ENCODE measurements at places on chromosomes 16 and 17. TPM values are rescaled to one million over a fixed set of nuclear protein-coding genes. Genes with fewer than 3 reads are reported as not detected.
A peak's percentile ranks its signal among the peaks of the same experiment; 100 is the strongest.

- H3K27ac ChIP-seq = no peak overlapping the region
- H3K36me3 ChIP-seq = no peaks in the 10 kb centered on the region
- no peaks in the 10 kb centered on the region for H3K4me1 ChIP-seq
- H3K4me3 ChIP-seq = no peak overlapping the region
- no peaks in the 10 kb centered on the region for H3K27me3 ChIP-seq
- DNase-seq = no peak
Measured at GRCh38 chr17:58829172-58829637, 73.6 kb downstream of the PPM1E start.

- H3K4me3 ChIP-seq = peak overlapping the region; percentile 65
- H3K4me1 ChIP-seq = peaks cover 23% of the 10 kb centered on the region
- peak; percentile 54 for DNase-seq
- no peaks in the 10 kb centered on the region for H3K36me3 ChIP-seq
Measured at GRCh38 chr17:57956291-57957119, 1.3 kb upstream of the CUEDC1 start.

DNA sequence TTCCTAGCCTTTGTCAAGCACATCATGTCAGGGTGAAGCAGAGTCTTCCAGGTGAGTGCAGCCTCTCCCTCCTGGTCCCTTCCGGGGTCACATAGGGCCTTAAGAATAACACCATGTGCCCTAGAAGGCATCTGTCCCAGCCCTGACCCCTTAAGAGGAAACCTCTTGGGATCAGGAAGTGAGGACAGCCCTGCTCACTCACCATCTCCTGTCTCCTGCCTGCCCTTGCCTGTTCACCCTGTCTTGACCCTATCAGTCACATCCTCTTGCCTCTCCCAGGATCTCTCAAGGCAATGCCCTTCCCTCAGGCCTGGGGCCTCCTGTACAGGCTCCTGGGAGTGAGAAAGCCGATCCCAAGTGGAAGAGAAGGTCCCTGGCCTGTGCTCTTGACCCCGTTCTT is 13.9 kb downstream of the MYL4 start:
- DNase-seq = no peak
- no peak overlapping the region for H3K4me3 ChIP-seq
- H3K27me3 ChIP-seq = no peaks in the 10 kb centered on the region
- peaks cover 4% of the 10 kb centered on the region for H3K4me1 ChIP-seq
- H3K27ac ChIP-seq = no peak overlapping the region
- no peaks in the 10 kb centered on the region for H3K36me3 ChIP-seq

- no peaks in the 10 kb centered on the region for H3K36me3 ChIP-seq
- peaks cover 25% of the 10 kb centered on the region for H3K27me3 ChIP-seq
- H3K4me3 ChIP-seq = no peak overlapping the region
- H3K4me1 ChIP-seq = peaks cover 14% of the 10 kb centered on the region
- DNase-seq = no peak
Measured at GRCh38 chr17:68288804-68289203, 2.1 kb downstream of the SLC16A6 start.

DNA sequence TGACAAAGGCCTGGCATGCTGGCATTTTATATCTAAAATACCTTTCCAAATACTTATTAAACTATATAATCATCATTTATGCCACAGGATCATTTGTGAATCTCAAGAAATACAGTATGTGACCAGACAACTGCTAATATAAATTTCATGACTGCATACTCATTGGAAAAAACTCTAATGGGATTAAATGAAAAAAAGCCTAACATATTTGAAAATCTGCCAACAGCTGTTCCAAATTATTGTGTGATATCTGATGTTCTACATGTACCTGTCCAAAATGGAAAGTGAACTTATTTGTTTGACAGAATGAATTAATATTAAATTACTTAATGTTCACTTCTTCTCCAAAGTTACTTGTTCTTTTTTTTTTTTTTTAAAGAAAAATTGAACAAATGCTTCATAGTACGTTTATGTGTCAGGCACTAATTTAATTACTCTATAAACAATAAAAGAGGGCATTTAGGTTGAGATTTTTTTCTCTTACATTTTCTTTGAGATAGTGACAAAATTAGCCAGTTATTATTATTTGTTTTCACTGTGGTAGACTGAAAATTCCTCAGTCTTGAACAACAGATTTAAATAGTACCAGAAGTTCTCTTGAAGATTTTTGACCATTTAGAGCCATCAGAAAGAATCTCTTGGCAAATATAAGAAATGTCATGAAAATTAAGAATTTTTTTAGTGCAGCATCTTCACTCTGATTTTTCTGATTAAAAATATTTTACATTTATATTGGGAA is 114.0 kb downstream of the FTO start:
- H3K4me1 ChIP-seq = no peaks in the 10 kb centered on the region
- H3K4me3 ChIP-seq = no peak overlapping the region
- DNase-seq = no peak

DNA sequence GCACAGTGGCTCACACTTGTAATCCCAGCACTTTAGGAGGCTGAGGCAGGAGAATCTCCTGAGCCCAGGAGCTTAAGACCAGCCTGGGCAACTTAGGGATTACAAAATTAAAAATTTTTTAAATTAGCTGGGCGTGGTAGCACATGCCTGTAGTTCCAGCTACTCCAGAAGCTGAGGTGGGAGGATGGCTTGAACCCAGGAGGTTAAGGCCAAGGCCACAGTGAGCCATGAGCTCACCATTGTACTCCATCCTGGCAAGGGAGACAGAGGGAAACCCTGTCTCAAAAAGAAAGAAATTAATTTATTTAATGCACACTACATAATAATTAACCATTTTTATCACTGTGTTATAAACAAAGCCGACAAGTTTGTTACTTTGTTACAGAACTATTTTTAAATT is 131.1 kb upstream of the TMEM97 start:
- 0 out of 2 replicates have a peak, but pooled peaks cover 3% of the 10 kb centered on the region for H3K36me3 ChIP-seq
- no peaks in the 10 kb centered on the region for H3K27me3 ChIP-seq
- no peaks in the 10 kb centered on the region for H3K4me1 ChIP-seq
- H3K27ac ChIP-seq = no peak overlapping the region
- no peak overlapping the region for H3K4me3 ChIP-seq

GRCh38 chr16:11263737-11264136 is 5.4 kb downstream of the TNP2 start:
- no peaks in the 10 kb centered on the region for H3K4me1 ChIP-seq
- no peak overlapping the region for H3K4me3 ChIP-seq
- no peaks in the 10 kb centered on the region for H3K36me3 ChIP-seq
- no peak for DNase-seq

- no peak overlapping the region for H3K4me3 ChIP-seq
- DNase-seq = no peak
- H3K4me1 ChIP-seq = no peaks in the 10 kb centered on the region
- no peak overlapping the region for H3K27ac ChIP-seq
- peaks cover 2% of the 10 kb centered on the region for H3K27me3 ChIP-seq
Measured at GRCh38 chr17:62981933-62982332, 15.9 kb downstream of the TANC2 start.

DNA sequence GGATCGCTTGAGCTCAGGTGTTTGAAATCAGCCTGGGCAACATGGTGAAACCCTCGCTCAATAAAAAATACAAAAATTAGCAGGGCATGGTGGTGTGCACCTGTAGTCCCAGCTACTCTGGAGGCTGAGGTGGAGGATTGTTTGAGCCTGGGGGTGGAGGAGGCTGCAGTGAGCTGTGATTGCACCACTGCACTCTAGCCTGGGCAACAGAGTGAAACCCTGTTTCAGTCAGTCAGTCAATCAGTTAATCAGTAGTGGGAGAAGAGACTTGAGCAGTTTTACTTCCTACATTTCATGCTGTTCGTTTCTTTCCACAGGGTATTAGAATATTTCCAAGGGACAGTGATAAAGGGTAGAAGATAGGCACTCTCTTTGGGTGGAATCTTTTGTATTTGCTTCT is 8.8 kb downstream of the MAP3K3 start:
- no peak overlapping the region for H3K27ac ChIP-seq
- peaks cover 3% of the 10 kb centered on the region for H3K36me3 ChIP-seq
- DNase-seq = no peak
- H3K4me1 ChIP-seq = peaks cover 6% of the 10 kb centered on the region
- H3K4me3 ChIP-seq = no peak overlapping the region

GRCh38 chr16:28309811-28310311 is 17.5 kb downstream of the SBK1 start:
- no peaks in the 10 kb centered on the region for H3K27me3 ChIP-seq
- no peaks in the 10 kb centered on the region for H3K36me3 ChIP-seq
- no peaks in the 10 kb centered on the region for H3K4me1 ChIP-seq
- no peak overlapping the region for H3K27ac ChIP-seq
- DNase-seq = no peak

- H3K27me3 ChIP-seq = no peaks in the 10 kb centered on the region
- no peak for DNase-seq
- no peak overlapping the region for H3K27ac ChIP-seq
- H3K4me3 ChIP-seq = no peak overlapping the region
- H3K4me1 ChIP-seq = no peaks in the 10 kb centered on the region
- no peaks in the 10 kb centered on the region for H3K36me3 ChIP-seq
Measured at GRCh38 chr17:10384175-10384574, 11.4 kb upstream of the MYH13 start.

GRCh38 chr17:78669975-78670518 is 92.9 kb upstream of the DNAH17 start:
- no peak overlapping the region for H3K27ac ChIP-seq
- no peaks in the 10 kb centered on the region for H3K4me1 ChIP-seq
- no peak overlapping the region for H3K4me3 ChIP-seq

GRCh38 chr17:48970224-48970623 is 1.8 kb upstream of the GIP start:
- H3K27me3 ChIP-seq = no peaks in the 10 kb centered on the region
- H3K36me3 ChIP-seq = no peaks in the 10 kb centered on the region
- H3K4me3 ChIP-seq = no peak overlapping the region
- no peak overlapping the region for H3K27ac ChIP-seq
- no peak for DNase-seq

DNA sequence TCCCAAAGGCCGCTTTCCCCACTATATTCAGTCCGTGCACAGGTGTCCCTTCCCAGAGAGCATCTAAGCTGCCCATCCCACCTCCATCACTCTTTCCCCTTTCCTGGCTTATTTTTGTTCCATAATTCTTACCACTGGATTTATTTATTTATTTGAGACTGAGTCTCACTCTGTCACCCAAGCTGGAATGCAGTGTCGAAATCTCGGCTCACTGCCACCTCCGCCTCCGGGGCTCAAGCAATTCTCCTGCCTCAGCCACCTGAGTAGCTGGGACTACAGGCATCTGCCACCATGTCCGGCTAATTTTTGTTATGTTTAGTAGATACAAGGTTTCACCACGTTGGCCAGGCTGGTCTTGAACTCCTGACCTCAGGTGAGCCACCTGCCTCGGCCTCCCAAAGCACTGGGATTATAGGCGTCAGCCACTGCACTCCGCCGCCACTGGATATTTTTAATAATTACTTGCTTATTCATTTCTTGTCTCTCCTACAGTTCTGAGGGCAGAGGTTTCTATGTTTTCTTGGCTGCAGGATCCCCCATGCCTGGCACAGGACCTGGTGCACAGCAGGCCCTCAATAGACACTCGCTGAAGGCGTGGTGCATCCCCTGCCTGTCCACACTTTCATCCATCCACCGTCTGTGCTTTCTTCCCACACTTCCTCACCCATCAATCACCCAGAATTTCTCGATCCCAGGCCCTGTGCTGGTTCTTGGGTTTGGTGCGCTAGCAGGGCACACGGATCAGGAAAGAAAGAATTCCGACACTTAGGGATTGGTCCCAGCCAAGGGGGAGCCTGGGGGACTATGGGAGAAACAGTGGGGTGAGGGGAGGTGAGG is 9.9 kb upstream of the ADGRG1 start:
- H3K27ac ChIP-seq = no peak overlapping the region
- H3K36me3 ChIP-seq = no peaks in the 10 kb centered on the region
- peaks cover 11% of the 10 kb centered on the region for H3K4me1 ChIP-seq
- no peak for DNase-seq

DNA sequence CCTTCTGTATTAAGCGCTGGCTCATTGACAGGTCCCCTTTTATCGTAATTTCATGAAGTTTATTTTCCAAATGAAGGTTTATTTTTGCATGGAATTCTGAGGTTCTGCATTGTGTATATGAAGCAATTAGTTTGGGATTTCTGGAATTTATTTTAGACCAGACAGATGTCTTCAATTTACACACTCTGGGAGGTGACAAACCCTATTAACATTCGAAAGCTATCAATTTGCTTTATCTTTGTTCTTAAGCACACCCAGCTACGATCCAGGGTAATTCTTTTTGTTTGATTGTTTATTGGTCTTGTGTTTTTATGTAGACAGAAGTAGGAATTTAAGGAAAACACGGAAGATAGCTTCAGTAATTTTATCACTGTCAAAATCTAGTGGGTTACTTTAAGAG is 264.6 kb downstream of the HS3ST3A1 start:
- H3K36me3 ChIP-seq = no peaks in the 10 kb centered on the region

- H3K4me1 ChIP-seq = no peaks in the 10 kb centered on the region
- no peak for DNase-seq
- H3K4me3 ChIP-seq = no peak overlapping the region
- no peaks in the 10 kb centered on the region for H3K36me3 ChIP-seq
Measured at GRCh38 chr16:85836706-85837582, 37.4 kb downstream of the COX4I1 start.

- no peak overlapping the region for H3K27ac ChIP-seq
- H3K36me3 ChIP-seq = peaks cover 15% of the 10 kb centered on the region
- H3K4me1 ChIP-seq = no peaks in the 10 kb centered on the region
- H3K4me3 ChIP-seq = no peak overlapping the region
- no peaks in the 10 kb centered on the region for H3K27me3 ChIP-seq
Measured at GRCh38 chr17:42475121-42475520, 16.4 kb downstream of the ATP6V0A1 start.

GRCh38 chr17:16975744-16976625 is 4.1 kb upstream of the TNFRSF13B start:
- DNase-seq = peak; percentile 34
- H3K4me3 ChIP-seq = no peak overlapping the region
- no peaks in the 10 kb centered on the region for H3K27me3 ChIP-seq
- no peaks in the 10 kb centered on the region for H3K4me1 ChIP-seq
- H3K36me3 ChIP-seq = no peaks in the 10 kb centered on the region
- H3K27ac ChIP-seq = no peak overlapping the region

- no peak for DNase-seq
- H3K36me3 ChIP-seq = no peaks in the 10 kb centered on the region
- H3K4me3 ChIP-seq = no peak overlapping the region
- peaks cover 4% of the 10 kb centered on the region for H3K4me1 ChIP-seq
Measured at GRCh38 chr17:68759002-68759342, 157.8 kb upstream of the FAM20A start.

The TMEM114 gene
- total RNA-seq = 1.6 TPM

The OR2C1 gene
- not detected for total RNA-seq

The HS3ST3B1 gene
- 14.4 TPM for total RNA-seq

The CRYM gene
- total RNA-seq = 12.9 TPM

The PTX4 gene
- not detected for total RNA-seq

The SLC43A2 gene
- 6.6 TPM for total RNA-seq

The PROCA1 gene
- 21.2 TPM for total RNA-seq

Measured in H1 (cell line).